ENCODE measurements at places on chromosomes 1 and 21. TPM values are rescaled to one million over a fixed set of nuclear protein-coding genes. Genes with fewer than 3 reads are reported as not detected.

The UCHL5 gene
- 32.9 TPM for total RNA-seq

The ENAH gene
- total RNA-seq, result 1.3 TPM

DNA sequence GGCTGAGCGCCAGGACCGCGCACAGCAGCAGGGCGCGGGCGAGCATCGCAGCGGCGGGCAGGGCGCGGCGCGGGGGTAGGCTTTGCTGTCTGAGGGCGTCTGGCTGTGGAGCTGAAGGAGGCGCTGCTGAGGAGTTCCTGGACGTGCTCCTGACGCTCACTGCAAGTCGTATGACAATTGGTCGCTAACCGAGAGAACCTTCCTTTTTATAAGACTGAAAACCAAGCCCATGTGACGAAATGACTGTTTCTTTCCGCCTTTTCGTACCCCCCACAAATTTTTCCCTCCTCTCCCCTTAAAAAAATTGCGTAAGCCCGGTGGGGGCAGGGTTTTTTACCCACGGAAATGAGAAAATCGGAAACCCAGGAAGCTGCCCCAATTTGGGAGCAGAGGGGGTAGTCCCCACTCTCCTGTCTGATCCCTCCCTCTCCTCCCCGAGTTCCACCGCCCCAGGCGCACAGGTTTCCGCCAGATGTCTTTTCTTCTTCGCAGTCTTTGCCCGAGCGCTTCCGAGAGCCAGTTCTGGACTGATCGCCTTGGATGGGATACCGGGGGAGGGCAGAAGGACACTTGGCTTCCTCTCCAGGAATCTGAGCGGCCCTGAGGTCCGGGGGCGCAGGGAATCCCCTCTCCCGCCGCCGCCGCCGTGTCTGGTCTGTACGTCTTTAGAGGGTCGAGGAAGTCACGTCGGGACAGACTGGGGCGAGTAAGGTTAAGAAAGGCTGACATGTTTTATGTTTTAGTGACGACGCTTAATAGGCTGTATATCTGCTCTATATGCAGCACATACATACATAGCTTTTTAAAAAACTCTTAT is at the start of gene PTGS2:
PTGS2 (minus strand) TSS at position 179 of the 817 bp plus-strand sequence; CDS start at position 46, 133 bp downstream.
- peak; percentile 18 for DNase-seq

GRCh38 chr1:215833941-215834729 is 267.0 kb downstream of the KCTD3 start:
- DNase-seq, result no peak

The FCGR1A gene
- total RNA-seq, result not detected

GRCh38 chr1:15100880-15101760 is 52.4 kb upstream of the TMEM51 start:
- DNase-seq, result no peak

The HSD3B2 gene
- not detected for total RNA-seq

DNA sequence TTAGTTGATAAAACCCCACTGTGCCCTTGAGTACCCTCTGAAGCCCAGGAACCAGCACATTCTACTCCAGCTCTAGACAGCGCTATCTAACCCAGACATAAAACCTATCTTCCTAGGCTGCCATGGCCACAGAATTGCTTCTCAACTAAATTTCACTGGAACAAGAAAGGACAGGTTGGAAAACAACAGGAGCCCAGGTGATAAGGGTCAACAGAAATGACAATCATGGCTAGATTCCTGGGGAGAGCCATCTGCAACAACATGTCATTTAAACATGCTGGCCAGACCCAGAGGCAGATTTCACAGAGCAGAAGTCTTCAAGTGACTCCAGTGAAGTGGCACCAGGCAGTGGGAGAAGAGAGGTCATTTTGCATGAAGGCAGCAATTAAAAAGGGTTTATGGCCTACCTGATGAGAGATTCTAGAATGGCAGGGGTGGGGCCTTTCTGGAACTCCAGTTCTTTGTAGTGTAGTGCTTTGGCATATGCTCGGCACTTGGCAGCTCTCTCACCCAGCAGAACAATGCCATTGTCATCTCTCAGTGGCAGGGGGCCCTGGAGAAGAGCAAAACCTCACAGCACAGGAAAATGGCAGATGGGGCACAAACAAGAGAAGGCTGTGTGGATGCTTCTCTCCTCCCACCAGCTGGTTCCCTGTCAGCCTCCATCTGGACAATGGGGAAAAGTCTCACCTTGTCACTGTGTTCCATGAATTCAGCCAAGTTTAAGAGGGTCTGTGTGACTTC is 9.9 kb downstream of the ANGPTL7 start:
- no peak for DNase-seq

The FASLG gene
- total RNA-seq, result not detected

GRCh38 chr1:869499-870244 is 54.1 kb upstream of the SAMD11 start:
- DNase-seq, result peak; percentile 88

DNA sequence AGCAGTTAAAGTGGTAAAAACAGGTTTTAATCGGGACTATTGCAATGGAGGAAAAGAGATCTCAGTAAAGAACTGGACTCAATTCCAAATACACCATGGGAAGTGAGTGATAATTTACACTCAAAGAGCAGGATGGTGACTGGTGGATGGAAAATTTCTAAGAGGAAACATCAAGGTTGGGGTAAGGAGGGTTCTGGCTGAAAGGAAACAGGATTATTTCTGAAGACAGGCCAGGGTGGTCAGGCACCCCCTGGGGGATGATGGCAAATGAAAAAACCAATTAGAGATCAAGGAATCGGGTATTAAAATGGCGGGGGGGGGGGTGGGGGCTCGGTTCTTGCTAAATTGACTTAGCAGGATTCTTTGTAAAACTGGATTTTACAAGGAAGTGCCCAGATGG is 12.3 kb upstream of the HSD11B1 start:
- DNase-seq, result no peak

The KAZN gene
- 0.39 TPM for total RNA-seq

GRCh38 chr1:55464550-55464949 is 249.4 kb upstream of the USP24 start:
- no peak for DNase-seq

DNA sequence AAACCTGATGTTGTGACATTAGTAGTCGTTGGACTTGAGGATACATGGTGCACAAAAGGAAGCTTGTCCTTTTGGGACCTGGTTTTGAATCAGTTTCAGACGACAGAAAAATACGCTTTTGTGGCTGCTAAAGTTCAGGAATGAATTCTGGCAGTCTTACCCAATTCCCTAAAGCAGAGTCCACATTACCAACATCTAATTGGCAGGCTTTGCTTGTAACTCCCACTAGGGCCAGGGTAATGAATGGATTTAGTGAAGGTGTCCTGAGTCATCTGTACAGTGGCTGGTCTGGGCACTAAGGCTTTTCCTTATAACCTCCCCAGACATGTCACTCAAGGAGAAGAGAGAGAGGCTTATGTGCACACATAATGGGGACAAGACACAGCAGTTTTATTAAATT is 66.2 kb upstream of the RNPC3 start:
- no peak for DNase-seq

The MYOCOS gene
- total RNA-seq, result 0.32 TPM

DNA sequence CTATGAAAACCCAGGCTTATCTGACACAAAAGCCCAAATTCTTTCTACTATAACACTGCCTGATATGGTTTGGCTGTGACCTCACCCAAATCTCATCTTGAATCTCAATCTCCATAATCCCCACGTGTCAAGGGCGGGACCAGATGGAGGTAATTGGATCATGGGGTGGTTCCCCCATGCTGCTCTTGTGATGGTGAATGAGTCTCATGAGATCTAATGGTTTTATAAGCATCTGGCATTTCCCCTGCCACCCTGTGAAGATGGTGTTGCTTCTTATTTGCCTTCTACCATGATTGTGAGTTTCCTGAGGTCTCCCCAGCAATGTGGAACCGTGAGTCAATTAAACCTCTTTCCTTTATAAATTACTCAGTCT is 123.3 kb upstream of the USP24 start:
- no peak for DNase-seq

GRCh38 chr1:90768826-90769225 is 51.7 kb upstream of the BARHL2 start:
- DNase-seq, result no peak

The AK4 gene
- 0.34 TPM for total RNA-seq

DNA sequence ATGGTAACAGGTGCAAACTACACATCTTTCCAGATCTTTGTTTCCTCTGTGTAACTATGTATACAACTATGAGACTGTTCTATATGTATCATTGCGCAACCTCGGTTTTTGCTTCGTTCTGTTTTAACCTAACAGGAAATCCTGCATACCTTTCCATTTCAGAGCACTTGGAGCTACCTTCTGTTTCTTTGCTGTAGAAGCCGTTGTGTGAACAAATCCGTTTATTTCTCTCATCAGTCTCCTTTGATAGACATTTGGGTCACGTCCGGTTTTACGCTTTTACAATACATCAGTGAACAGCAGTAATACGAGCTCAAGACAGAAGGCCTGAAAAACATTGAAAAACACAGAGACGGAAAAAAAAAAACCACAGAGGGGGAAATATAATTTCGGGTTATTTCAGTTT is 10.5 kb downstream of the ATP5IF1 start:
- DNase-seq, result peak; percentile 72

DNA sequence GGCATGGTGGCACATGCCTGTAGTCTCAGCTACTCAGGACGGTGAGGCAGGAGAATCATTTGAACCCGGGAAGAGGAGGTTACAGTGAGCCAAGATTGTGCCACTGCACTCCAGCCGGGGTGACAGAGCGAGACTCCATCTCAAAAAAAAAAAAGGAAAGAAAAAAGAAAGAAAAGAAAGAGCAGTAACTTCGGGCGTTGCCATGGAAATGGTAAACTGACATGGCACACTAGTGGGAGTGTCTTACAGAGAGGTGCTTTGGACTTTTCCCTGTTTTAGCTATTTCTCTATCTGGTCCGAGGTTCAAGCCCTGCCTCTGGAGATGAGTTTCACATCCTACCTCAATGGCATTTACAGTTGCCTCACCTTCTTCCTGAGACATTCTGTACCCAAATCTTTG is 23.1 kb upstream of the PPT1 start:
- no peak for DNase-seq

DNA sequence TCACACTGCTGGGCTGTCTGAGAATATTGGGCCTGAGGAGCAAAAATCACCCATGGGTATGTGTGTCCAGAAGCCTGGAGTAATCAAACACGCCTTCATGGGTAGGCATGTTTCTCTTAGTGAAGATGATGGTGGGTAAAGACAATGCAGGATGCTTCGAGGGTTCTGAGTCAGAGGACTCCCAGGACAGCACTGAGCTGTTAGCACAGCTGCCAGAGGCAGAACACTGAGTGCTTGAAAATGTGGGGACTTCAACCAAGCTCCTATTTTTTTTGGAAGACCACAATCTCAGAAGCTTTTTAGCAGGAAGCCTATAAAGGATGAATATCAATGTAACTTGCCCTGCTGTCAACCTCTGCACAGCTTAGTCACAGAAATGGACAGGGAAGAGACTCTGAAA is 7.9 kb upstream of the NT5C1A start:
- no peak for DNase-seq

DNA sequence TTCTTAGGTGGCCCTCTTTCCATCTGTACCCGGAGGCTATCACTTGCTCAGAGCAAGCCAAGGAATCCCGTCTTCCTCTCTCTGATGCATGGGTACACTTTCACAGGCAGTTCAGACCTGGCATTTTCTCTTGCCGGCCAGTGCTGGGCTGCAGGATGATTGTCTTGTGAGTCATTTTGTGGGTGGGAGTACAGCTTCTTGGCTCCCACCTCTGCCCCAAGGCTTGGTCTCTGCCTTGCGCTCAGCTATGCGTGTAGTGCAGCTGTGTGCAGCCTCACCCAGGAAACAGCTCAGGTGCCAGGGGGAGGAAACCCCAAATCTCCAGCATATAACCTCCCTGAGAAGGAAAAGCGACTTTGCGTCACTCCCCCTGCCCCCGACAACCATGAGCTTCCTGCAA is 3.9 kb upstream of the AJAP1 start:
- no peak for DNase-seq

- no peak for DNase-seq
These were observed 23.0 kb downstream of the RUNX1 start for GRCh38 chr21:35026153-35026500.

GRCh38 chr1:159201642-159202041 is 3.0 kb upstream of the ACKR1 start:
- no peak for DNase-seq

The SLC9C2 gene
- not detected for total RNA-seq

GRCh38 chr1:156419854-156420204 is 50.8 kb downstream of the RHBG start:
- DNase-seq, result peak; percentile 70

DNA sequence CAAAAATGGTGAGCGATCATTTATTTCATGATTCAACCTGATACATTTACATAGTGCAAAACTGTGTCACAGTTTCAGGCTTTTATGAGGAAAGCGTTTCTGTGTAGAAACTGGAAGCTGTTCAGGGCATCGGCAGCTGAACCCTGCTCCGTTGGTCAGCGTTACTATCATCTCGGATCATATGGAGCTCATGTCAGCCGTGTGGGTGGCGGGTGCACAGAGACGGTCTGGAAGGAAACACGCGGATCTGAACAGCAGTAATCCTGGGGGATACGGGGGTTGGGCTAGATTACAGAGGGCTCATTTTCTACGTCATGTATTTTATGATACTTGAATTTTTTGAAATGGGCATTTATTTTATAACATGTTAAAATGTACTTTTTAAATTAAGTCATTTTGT is 15.1 kb downstream of the C1orf174 start:
- no peak for DNase-seq

DNA sequence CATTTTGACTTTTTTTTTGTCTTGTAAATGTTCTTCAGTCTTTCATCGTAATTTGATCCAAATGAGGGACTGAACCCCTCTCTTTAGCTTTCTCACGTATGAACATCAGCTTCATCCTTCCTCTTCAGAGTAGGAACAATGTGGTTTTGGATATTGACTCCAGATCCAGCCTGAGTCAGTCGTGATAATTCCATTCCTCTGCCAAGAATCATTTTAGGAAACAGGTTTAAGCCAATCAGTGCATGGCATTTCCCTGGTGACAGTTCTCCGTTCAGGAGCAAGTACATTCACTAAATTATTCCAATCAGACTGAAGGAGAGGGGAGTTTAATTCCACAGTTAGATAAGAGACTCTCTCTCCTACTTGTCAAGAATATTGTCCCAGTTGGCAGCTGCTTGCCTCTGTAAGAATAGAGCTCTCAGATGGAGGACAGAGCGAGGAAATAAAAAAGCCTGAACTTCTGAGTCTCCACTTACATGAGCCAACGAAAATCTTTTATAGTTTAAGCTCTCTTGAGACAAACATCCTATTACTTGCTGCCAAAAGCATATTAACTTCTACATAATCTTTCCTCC is 18.6 kb downstream of the RHOU start:
- no peak for DNase-seq

The DMBX1 gene
- not detected for total RNA-seq

- DNase-seq, result no peak
These were observed 16.8 kb downstream of the LAMC1 start for GRCh38 chr1:183039985-183040447.

DNA sequence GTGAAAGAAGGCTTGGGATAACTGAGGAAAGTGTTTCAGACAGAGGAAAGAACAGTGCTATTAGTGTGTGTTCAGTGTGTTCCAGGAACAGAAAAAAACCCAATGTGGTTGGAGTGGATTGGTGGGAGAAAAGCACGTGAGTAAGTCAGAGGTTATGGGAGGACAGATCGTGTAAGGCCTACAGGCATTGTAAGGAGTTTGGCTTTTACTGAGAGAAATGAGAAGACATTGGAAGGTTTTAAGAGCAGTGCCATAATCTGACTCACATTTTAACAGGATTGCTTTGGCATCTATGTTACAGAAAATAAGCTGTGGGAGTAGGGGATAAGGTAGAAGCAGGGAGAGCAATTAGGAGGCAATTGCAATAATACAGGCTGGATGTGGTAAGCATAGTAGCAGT is 4.8 kb downstream of the ARPC5 start:
- no peak for DNase-seq
